ENCODE measurements at places on chromosomes 2 and 18.

GRCh38 chr2:46909771-46910419 is 5.7 kb downstream of the MCFD2 start:
- no peak for DNase-seq

GRCh38 chr2:238915196-238915595 is 67.3 kb downstream of the TWIST2 start:
- no peak for DNase-seq

DNA sequence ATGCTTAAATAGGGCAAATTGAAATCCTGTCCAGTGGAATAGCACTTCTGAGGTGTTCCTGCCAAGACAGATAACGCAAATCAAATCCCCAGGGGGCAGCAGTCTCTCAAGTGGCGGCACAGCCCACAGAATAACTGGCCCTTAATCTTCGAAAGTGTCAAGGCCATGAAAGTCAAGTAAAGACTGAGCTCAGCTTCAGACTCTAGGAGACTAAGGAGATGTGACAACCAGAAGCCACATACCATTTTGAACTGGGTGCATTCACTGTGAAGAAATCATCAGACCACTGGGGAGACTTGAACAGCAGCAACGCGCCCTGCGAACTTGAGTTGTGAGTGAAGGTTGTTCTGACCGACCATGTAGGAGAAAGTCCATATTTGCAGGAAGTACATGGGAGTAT is 66.0 kb upstream of the ASAP2 start:
- DNase-seq, result peak; percentile 50

GRCh38 chr2:239260546-239261327 is 140.1 kb downstream of the HDAC4 start:
- DNase-seq, result no peak

- DNase-seq, result no peak
Measured at GRCh38 chr2:237956402-237956736, 10.4 kb upstream of the UBE2F start.

DNA sequence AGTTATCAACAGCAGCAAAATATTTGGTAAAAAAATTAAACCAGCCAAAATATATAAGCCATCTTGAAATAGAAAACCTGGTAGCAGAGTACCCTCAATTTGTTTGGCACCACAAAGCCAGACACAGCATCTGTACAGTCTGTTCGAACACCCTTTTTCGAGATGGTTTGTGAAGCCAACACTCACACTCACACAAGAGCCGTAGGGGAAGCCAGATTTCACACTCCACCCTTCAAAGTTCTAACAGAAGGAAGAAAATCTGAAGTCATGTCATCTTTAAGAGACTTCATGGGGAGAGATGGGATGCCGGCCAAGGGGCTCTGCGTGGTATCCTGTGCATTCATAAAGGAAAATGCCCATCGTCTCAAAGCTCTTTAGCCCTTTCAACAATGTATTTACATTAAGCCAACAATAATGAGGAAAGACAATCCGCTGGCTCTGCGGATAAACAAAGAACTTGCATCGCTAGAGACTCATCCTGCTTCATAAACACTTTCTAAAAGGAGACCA is 451.5 kb upstream of the CHST9 start:
- no peak for DNase-seq

- no peak for DNase-seq
Measured at GRCh38 chr2:160271171-160272086, 71.4 kb upstream of the ITGB6 start.

- DNase-seq, result no peak
Measured at GRCh38 chr2:58645017-58645416, 403.9 kb upstream of the FANCL start.

- no peak for DNase-seq
Measured at GRCh38 chr2:196750291-196750923, 49.1 kb downstream of the GTF3C3 start.

All from Karpas-422 (cell line).